ENCODE measurements at places on chromosomes 12 and 14.

DNA sequence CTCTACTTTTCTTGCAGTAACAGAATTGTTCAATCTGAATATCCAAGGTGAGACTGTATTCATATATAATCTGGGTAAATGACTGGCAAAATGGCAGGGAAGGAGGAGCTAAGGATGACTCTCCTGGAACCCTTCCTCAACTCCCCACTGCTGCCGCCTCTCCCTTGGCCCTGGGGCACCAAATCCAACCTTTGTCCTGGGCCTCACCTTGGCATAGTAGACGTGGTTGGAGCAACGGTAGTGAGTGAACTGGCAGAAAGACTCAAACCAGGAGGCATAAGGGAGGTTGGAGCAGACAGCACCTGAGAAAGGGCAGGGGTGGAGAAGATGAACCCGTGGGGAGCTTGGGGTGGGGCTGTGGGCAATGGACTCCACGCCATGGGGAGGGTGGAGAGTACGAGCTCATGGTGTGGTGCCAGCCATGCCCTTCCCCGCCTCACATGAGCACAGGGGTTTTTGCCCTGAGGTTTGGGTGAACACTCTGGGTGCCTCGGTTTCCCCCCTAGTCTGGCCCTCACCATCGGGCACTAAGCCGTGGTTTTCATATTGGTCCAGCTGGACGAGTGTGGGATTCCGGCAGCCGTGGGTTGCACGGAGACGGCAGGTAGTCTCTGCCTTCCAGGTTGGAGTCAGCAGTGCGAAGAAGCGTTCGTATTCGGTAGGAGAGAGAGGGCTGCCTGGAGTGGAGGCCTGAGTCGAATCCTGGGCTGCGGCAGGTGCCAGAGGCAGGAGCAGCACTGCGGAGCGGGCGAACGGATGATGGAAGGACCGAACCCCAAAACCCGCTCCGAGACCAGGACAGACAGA is 753 bp downstream of the ACRBP start:
- no peak for DNase-seq

- DNase-seq = no peak
These were observed 16.3 kb downstream of the SCARB1 start for GRCh38 chr12:124847113-124848074.

DNA sequence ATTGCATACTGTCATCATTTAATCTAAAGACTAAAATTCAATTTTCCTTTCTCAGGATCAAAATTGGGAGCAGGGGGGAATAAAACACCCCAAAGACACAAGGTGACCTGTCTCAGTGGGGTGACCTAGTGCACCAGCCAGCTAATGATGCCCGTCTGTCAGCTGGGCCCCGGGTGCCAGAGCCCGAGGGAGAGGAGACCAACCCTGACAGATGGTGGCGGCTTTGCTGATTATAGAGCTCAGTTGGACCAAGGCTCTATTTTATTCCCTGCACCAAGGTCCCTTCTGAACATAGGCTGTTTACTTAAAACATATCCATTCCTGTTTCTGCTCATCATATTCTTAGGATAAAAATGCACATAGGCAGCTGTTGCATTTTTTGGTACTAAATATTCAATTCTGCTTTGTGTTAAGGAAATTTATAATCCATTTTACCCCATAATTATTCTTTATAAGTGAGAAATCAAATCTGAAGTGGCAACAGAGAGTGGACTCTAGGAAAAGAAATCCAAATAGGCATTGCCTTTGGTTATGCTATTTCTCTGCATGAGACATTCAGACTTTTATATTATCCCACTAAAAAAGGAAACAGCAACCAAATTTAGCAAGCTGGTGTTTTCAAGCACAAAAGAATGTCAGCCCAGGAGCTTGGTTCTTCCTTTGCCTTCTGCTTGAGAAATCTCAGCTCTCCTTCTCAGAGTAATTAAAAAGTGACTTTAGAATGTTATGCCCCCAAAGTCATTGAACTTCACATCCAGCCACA is 96.8 kb upstream of the IFNG-AS1 start:
- DNase-seq = no peak

DNA sequence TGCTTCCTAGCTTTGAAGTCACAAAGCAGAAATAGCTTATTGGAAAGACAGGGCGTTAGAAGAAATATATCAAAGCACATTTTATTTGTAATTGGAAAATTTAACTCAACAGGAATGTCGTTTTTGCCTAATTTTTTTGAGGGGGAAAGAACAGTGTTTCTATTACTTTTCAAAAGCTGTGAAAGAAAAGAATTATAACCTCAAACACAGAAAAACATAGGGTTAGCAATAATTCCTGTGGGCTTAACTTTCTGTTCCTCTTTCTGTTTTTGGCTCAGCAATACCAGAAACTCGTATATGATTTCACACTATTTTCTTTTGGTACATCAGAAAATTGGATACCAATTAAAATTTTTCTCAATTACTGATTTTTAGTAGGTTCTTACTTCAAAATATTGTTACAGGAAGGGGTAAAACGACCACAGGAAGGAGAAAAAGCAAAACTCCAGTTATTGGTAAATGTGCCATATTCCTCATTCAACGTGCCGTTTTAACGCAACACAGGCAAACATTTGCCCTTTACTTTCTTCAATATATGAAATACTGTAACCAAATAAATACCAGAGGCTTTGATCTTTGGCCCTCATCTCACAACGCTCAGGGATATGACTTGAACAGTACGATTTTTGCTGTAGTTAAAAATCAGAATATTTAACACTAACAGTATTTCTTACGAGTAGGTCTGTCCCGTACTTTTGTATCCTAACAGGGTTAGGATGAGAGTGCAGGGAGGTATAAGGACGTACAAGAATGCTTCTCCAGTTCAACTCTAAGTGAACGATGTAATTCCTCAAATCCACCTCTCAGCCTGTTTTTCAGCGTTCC is 1.3 kb upstream of the RNU6-7 start:
- no peak for DNase-seq

GRCh38 chr14:81298122-81298521 is 77.4 kb upstream of the GTF2A1 start:
- DNase-seq = no peak

DNA sequence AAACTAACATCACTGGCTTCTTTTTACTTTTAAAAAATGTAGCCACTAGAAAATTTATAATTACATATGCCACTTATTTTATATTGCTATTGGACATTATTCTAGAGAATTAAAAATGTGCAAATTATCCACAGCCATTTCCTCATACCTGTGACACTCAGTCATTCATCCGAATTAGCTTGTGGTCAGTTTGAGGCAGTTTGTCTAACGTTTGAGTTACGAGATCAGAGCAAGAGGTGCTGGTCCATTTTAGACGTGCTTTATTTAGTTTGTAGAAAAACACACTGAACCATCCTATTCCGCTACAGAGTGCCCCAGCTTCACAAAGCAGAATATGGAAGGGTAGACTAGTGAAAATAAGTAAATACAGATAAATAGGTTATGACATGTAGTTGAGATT is 513.0 kb downstream of the NRXN3 start:
- no peak for DNase-seq

DNA sequence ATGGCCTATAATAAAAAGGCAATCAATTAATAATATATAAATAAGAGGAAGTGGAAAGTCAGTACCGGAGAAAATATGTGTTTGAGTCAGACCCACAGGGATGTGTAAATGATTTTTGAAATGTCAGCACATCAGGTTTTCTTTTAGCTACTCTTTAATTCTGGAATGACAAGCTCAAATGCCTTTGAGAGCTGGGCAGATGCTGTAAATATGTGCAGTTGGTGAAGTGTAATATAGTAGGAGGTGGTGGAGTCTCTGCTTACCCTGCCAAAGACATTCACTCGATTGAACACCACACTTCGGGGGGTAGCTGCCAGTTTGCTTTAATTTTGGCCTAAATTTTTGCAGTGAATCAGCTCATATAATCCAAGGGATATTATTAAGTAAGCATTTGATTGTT is 93.0 kb downstream of the PLEKHA5 start:
- no peak for DNase-seq

DNA sequence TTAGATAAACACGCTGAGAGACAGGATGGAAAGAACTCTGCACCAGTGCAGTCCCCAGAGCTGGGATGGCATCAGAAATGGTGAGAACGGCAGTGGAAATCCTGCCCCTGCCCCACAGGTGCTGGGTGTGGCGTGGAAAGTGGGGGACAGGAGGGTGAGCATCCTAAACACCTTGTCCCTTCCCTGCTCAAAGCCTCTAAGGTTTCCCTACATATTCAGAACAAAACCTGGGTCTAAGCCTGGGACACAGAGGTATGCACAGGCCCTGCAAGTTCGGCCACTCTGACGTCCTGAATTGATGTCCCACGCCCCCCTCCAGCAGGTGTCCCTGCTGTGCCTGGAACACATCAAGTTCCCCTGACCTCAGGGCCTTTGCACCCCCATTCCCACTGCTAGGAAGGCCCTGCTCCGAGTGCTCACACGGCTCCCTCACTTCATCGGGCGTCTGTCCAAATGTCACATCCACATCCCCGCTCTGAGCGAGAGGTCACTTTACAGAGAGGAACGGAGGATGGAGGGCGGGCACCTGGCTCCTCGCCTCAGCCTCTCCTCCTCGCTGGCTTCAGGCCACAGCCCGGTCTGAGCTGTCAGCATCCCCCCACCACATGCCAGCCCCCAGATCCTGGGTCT is 38.5 kb upstream of the SFSWAP start:
- DNase-seq = no peak

DNA sequence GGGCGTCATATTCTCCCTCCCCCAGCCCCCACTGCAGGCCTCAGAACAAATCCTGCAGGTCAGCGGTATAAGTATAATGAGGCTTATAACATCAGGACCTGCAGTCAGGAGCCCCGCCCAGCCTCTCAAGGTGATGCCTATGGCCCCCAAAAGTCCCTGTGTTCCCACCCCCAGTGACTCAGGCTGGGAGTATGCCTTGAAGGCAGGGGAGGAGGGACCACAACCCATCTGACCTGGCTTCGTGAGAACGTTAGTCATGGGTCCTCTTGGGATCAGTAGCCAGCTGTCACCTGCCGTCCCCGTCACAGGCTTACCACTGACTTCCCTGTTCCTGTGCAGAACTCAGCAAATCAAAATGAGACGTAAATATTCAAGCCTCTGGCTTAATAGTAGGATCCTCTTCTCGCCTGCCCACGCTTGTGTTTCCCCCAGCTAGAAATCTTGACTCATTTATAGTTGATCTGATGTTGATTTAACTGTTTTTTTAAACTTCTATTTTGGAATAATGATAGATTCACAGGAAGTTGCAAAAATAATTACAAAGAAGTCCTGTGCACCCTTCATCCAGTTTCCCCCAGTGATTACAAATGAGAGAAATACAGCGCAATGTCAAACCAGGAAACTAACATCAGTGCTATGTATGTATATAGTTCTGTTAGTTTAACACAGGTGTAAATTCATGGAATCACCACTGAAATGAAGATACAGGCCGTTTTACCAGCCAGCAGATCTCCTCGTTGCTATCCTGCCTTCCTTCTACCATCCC is 107.5 kb downstream of the ADGRD1 start:
- no peak for DNase-seq

DNA sequence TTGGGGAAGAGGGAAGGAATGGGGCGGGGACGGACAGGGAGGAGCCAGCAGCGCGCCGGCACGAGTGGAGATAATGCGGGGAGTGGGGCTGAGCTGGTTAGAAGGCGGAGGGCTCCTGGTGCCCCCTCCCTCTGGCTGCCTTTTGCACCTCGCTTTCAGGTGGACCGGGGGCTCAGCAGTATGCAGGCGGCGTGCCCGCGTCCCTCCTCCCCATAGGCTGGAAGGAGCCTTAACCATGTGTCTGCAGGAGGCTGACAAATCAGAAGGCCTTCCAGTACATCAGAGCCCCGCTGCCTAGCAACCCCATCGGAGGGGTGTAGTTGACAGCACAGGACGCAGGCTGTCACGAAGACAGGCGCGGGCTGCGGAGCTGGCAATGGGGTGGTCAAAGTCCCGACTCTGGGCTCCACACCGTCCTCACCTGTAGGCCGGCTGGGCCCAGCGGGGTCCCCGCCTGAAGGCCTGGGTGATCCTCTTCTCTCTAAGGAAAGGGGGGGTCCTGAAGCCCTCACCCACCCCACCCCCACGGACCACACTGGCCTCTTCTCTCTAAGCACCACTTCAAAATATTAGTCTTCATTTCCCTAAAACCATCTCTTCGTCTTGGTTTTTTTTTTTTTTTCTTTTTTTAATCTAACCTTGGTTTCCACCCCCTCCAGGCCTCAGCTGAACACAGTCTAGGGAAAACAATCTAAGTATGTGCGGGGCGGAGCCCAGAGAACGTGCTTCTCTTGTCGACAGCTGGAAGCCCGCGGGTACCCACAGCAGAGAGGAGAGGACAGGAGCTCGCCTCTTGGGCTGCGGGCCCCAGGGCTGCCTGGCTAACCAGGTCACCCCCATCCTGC is 44.5 kb downstream of the KDM2B start:
- DNase-seq = peak; percentile 92

GRCh38 chr14:79204591-79204990 is 1006.7 kb downstream of the DIO2 start:
- no peak for DNase-seq

DNA sequence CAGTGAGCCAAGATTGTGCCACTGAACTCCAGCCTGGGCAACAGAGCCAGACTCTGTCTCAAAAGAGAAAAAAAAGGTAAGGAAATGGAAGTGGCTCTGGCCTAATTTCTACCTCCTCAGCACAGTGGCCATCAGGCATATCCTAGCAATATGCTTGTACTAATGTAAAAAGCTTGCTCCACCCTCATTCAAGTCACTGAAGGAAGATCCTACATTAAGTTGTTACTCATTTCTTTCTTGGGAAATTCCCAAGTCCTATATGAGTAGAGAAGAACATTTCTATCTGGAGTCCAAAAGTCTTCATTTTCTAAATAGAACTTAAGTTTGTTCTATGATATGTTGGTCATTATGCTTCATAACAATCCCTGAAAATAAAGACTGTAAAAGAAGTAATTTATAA is 67.3 kb upstream of the HOXC13 start:
- DNase-seq = no peak

DNA sequence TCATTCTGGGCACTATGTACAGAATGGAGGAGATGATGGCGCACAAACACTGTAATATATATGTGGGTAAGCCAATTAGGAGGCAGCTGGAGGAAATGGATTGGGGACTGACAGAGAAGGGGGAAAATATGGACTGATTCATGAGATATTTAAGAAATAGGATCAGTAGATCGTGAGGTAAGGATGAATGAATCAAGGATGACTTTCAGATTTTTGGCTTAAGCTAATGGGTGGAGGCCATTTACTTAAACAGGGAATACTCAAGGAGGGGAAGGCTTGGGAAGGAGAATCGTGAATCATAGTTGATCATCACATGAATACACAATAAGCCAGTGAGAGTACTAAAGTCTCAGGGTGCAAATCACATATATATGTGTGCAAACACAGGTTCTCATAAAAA is 11.2 kb upstream of the GNPNAT1 start:
- no peak for DNase-seq

All from GM13977 (cell line).